Heart left ventricle (tissue), 16 donors: ENCODE measurements at places on chromosomes 7 and 10. TPM values are rescaled to one million over a fixed set of nuclear protein-coding genes. Genes with fewer than 3 reads are reported as not detected.

GRCh38 chr10:52747694-52748093 lies 24.9 kb downstream of the MBL2 start:
- DNase-seq = no peak

DNA sequence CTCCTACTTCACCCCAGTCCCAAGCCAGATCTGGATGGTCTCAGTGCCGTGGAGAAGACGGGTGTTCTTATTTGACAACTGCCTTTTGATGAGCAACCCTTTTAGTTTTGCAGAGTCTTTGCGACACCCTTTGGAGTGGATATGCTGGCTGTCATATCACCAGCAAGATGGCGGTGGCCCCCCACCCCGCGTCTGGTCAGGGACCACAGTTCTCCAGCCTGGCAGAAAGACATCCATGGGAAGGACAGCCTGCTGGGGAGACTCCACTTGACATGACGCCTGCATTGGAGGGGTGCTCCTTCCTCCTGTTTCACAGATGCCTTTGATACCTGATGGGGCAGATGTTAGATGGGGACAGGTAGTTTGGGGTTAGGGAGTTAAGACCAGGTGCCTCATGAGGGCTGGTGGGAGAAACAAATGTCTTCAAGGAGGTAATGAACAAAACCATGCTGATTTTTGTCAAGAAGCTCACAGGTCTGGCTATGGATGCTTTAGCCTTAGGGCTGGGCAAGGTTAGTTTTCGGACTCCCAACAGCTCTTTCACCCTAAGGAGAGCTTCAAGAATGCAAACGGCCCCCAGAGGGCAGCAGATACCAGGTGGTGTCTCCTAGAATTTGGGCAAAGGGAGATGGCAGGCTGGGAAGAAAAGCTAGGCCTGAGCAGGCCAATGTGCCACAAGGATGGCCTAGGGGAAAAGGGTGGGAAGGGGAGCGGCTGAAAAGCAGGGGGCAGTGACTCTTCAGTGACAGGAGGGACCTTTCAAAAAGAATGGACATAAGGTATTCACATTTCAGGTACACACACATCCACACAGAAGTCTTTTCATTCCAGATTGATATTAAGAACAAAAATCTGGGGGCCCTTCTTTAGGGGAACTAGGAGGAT lies 95.2 kb downstream of the CLEC2L start:
- no peak for DNase-seq

- DNase-seq = no peak
These were observed 26.6 kb upstream of the PSMG3 start for GRCh38 chr7:1596181-1597043.

- DNase-seq = no peak
These were observed 128.4 kb downstream of the GRK5 start for GRCh38 chr10:119335671-119336353.

GRCh38 chr7:69338144-69338543 lies 260.1 kb upstream of the AUTS2 start:
- DNase-seq = no peak

- no peak for DNase-seq
These were observed at the start of gene SPOCK2 for GRCh38 chr10:72087969-72088888. Gene SPOCK2, minus strand, starts transcription at chr10:72088551. Its CDS starts 223 bp downstream, at chr10:72088328.

GRCh38 chr7:73985737-73986141 lies 42.2 kb upstream of the ELN start:
- peak; percentile 49 for DNase-seq

GRCh38 chr7:142894112-142894984 lies 8.8 kb upstream of the TRPV6 start:
- DNase-seq = no peak

DNA sequence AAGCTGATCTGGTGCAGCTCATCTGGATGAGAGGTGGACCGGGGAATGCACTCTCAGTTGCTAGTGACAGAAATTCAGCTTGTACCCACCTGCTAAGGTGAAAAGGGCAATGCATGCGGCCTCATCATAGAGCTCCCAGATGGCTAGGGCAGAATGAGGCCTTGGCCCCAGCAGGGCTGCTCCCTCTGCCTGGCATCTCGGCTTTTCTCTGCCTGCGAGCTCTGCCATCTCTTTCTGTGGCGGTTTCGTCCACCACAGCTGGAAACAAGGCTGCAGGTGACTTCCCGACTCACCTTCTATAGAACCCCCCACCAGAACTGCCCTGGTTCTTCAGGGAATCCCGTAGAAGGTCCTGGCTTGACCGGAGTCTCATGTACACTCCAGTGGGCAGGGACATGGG lies 60.1 kb downstream of the TACC2 start:
- DNase-seq = no peak

DNA sequence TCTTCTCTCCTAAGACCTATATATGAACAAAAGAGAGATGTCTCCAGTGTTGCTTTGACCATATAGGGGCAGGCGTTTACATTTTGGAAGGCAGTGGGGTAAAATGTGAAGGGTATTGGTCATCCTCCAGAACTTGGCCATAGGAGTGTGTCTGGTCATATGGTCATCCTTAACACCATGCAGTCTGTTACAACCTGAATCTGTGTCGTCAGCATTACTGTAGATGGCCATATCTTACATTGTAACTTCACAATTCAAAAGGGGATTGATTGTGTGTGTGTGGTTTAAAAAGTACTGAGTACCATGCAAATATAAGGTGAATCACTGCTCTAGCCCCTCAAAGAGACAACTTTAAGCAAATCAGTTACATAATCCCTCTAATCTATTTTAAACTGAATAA lies 311.7 kb downstream of the BICC1 start:
- DNase-seq = no peak

- DNase-seq = peak; percentile 18
These were observed 74.0 kb downstream of the INHBA start for GRCh38 chr7:41628901-41629300.

- DNase-seq = no peak
These were observed 13.6 kb downstream of the TTYH3 start for GRCh38 chr7:2645274-2645868.

The CTAGE6 gene
- not detected for polyA plus RNA-seq

The FOXI2 gene
- not detected for polyA plus RNA-seq

The KNDC1 gene
- polyA plus RNA-seq = not detected

The ZNF277 gene
- 10.6 TPM for polyA plus RNA-seq

The CYP26C1 gene
- polyA plus RNA-seq = not detected
